Bone marrow (tissue), 2 donors: ENCODE measurements at places on chromosomes 2 and 18.

GRCh38 chr2:171858397-171858958, 35.6 kb downstream of the SLC25A12 start:
- DNase-seq = no peak

GRCh38 chr18:14978962-14979535, 231.1 kb downstream of the ANKRD30B start:
- DNase-seq = no peak

DNA sequence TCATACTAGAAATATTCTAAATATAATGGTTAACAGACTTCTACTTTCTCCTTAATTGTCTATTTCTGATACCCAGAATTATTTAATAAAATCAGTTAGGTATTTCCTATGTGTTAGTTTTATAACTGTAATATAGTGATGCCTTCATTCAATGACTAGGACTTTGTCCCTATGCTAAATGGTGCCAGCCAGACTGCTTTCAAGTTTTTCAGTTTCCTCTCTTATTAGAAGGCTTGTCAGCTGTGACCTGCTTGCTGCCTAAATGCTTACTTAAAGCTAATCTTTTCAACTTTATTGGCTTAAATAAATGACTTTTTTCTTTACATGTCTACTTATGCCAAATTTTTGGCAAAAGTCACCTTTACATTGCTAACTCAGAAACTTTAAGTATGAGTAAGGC, 30.7 kb downstream of the BAZ2B start:
- DNase-seq = no peak

DNA sequence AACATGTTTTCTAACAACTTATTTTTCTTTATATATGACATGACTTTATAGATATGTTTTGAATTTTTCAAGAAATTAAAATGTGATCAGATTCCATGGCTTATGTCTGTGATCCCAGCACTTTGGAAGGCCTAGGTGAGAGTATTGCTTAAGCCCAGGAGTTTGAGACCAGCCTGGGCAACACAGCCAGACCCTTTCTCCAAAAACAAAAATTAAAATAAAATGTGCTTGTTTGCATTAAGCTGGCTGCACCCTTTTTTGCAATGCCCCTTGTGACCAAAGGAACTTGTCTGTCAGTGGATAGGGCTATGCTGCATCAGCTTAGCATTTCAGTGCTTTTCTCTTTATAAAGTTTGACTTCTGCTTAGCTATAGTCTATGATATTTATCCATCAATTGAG, 2.3 kb upstream of the INO80D start:
- no peak for DNase-seq

DNA sequence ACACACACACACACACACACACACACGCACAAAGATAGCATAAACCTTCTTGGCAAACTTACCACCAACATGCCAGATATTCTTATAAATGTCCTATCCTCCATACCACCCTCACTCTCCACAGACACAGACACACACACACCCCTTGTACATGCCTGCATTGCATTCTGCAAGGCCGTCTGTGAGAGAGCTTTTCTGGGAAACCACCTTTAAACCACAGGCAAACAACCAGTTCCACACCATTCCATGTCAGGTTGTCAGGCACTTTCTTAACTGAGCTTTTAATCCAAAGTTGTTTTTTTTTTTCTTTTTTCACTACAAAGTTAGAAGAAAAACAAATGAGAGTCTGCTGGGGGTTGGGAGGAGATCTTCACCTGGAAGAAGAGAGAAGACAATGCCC, 221.1 kb downstream of the C1D start:
- DNase-seq = no peak

GRCh38 chr2:105678346-105678745, 66.4 kb upstream of the NCK2 start:
- DNase-seq = no peak

DNA sequence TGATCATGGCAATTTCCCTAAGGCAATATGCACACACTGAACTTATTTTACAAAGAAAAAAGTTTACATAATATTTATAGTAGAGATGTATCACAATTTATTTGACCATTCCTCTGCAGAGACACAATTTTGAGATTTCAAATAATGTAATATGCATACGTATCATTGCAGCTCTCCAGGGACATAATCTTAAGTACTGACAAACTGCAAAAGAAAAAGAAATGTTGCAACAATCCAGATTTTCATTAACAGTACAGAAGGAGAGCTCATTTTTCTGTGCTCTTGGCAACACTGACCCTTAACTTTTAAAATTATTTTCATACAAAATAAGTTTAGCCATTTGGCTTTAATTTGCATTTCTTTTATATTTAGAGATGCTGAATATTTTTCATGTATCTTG, 710.2 kb upstream of the SLC39A10 start:
- DNase-seq = no peak

GRCh38 chr2:130875935-130876334, 39.2 kb downstream of the ARHGEF4 start:
- no peak for DNase-seq

DNA sequence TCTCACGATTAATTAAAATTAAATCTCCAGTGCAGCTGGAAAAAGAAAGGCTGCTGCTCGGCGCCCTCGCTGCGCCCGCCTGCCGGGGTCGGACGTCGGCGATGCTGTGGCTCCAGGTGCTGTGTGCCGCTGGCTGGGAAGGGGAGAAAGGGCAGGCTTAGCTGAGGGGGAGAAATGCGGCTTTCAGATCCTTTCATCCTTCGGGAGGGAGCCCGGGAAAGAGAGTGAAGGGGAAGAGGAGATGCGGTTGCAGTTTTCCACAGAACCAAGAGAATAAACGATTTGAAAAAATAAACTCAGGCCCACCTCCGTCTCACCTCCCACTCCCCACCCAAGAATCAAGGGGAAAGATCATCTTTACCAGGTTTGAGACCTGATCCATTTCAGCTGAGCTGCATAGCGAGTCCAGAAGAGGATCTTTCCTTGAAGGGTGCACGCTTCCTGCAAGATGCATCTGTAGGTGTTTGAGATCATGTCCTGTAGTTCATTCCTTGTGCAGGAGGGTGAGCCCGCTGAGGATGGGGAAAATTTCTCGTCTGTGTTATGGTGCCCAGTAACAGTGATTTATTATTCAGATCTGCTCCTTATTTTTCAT, 495 bp downstream of the TMEM169 start:
- DNase-seq = no peak

DNA sequence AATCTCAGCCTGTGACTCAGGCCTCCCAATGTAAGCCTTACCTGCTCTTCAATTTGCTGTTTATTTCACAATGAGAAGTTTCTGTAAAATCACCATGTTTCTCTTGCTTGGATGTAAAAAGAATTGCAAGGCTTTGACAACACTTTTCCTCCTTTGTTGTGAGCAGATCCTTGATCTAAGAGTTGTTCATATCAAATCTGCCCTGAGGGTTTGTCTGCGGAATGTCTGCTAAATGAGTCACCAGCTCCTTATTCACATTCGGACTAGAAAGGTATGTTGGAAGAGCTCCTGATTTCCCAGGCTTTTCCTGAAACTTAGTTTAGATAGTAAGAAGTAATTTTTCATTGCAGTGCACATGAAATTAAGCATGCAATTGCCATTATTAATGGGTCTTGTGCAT, 268.2 kb upstream of the TCF4 start:
- no peak for DNase-seq

DNA sequence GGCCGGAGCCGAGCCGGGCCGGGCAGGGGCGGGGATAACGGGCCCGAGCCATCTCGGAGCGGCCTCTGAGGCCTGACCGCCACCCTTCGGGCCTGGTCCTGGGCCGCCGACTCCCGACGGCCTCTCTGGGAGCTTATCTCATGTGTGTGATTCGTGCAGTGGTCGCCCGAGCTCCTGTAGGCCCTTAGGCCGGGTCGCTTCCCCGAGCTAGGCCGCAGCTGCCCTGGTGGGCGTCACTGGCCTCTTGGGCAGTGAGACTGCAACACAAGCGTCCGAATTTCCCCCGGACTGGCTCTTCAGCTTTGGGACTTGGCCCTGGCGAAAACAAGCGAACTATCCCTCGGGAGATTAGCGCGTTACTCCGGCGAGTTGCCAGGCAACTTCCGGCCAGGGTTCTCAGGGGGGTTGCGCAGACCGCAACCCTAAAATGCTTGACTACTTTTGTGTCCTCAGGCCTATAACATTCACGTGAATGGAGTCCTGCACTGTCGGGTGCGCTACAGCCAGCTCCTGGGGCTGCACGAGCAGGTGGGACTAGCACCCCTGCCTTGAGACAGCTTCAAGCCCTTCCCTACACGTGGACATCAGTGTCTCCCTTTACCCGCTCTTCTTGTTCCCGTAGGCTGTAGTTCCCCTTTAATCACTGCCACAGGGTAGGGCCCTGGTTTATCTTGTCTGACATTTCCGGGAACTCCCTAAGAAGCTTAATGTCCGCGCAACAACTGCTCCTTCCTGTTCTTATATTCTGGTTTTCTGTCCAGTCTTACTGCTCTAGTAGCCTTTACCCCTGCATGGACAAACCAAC, 602 bp downstream of the SNX17 start:
- DNase-seq = peak; percentile 48

DNA sequence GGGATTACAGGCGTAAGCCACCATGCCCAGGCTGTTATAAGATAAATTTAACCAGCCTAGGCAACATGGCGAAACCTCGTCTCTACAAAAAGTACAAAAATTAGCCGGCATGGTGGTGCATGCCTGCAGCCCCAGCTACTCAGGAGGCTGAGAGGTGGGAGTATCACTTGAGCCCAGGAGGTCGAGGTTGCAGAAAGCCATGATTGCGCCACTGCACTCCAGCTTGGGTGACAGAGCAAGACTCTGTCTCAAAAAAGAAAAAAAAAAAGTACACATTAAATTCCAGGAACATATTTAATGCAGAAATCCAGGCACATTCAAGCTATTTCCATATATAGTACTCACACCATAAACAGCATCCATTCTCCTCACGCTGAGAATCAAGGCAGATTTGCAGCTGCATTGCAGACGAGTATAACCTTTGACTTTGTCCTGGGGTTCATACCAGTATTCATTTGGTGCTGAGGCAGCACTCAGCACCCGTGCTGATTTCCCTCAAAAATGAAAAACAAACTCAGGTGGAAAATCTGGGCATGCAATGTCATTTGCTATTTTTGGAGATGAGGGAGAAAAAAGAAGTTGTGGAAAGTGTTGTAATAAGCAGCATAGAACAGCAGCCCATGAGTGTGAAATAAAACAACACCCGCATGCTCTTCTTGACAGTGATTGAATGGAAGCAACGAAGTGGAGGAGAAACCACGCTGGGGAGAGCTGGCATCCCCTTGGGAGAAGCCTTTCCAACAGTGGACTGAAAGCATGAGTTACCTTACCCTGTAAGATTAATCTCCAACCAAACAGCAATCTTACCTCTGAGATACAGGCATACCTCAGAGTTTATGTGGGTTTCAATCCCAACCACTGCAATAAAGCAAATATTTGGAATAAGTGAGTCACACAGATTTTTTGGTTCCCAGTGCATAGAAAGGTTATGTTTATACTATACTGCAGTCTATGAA, 46.8 kb upstream of the ANXA4 start:
- DNase-seq = no peak

DNA sequence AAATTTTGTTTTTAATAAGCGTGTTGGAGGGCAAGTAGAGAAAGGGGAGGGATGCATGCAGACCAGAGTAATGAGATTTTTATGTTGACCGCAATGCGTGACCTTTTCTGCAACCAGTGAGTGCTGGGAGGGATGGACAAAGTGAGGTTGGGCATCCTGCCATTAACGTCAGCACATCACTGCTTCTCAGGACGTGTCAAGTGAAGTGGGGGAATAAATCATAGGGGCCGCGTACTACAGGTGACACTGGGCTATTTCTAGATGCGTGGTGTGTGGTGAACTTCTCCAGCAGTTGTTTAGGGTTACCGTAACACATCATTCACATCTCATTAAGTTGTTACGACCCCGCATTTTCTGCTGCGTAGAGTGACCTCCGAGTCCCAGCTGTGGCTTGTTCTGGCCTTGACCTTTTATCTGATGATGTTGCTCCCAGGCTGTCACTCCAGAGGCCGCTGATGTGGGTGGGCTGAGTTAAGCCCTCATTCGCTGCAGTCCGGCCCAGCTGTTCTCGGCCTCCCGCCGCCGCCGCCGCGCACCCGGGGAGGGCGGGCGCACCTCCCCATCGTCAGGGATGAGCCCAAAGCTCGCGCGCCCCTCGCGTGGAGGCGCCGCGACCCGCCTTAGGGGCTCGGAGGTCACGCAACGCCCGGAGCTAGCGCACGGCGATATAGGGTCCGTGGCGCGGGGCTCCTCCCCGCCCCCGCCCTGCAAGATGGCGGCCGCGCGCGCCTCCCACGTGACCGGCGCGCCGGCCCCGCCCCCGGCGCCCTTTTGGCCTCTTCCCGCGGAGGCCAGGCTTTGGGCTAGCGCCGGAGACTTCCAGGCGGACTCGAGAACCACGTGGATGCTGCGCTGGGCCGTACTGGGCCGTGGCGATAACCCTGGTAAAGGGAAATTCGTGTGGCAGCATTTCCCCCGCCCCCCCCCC, 3.5 kb downstream of the ZCCHC2 start:
- DNase-seq = peak; percentile 50
